ENCODE measurements at places on chromosomes 1 and 21.
A peak's percentile ranks its signal among the peaks of the same experiment; 100 is the strongest.

DNA sequence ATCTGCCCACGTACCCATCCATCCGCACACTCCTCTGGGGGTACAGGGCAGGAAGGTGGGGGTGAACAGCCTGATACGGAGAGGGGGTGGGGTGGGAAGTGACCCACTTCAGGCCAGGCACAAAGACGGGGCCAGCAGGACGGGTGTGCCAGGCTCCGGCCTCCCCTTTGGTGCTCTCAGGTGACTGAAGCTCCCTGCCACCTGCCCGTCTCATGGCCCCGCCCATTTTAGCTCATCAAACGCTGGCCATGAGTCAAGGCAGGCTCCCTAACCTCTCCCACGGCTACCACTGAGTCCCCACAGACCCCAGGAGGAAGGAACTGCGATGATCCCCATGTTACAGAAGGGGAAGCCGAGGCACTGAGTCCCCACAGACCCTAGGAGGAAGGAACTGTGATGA, 109.6 kb downstream of the CRYAA start:
- DNase-seq, result no peak

GRCh38 chr1:37068260-37068659, 33.9 kb upstream of the GRIK3 start:
- DNase-seq, result no peak

- DNase-seq, result peak; percentile 68
Observed at GRCh38 chr1:240732390-240732789, 120.4 kb upstream of the GREM2 start.

- DNase-seq, result no peak
Observed at GRCh38 chr1:217770918-217771317, 139.8 kb downstream of the SPATA17 start.

GRCh38 chr1:180581635-180582039, 22.9 kb downstream of the OVAAL start:
- no peak for DNase-seq

All from tongue (tissue), 3 donors.